ENCODE measurements at places on chromosomes 7 and 10. TPM values are rescaled to one million over a fixed set of nuclear protein-coding genes. Genes with fewer than 3 reads are reported as not detected.

NACAD gene
- 3.2 TPM for total RNA-seq

GRCh38 chr10:13102002-13102794 is 2.2 kb downstream of the OPTN start:
- no peak for DNase-seq

DNA sequence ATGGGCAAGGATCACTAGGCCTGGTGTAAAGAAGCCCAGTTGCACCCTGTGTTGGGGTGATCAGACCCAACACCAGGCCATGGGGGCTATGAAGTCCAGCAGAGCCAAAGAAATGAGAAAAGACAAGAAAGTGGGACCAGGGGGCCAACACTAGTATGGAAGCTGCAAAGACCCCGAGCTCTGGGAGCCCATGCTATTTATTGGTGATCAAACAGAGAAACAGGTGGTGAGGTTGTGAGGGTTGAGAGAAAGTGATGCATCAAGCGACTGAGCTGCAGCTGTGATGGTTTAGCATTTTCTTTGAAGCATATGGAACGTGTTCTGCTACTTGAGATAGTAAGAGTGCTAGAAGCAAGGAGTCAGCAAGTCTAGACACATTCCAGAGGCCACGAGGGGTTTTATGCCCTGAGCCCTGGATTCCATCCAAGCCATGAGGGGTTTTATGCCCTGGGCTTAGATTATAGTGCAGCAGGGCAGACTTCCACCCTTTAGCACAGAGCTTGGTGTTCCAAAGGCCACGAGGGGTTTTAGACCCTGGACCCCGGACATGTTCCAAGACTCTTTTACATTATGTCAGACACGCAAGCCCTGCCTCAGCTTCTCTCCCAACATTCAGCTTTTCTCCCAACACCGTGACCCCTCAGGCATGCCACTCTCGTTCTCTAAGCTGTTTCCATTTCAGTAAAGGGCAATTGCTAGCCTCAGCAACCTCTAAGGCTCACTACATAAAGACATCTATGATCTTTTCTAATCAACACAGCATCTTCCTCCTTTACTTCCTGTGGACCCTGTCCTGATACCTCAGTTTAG is 43.1 kb upstream of the GPAM start:
- no peak for DNase-seq

GRCh38 chr7:12391922-12392615 is 11.6 kb downstream of the VWDE start:
- no peak for DNase-seq

DNA sequence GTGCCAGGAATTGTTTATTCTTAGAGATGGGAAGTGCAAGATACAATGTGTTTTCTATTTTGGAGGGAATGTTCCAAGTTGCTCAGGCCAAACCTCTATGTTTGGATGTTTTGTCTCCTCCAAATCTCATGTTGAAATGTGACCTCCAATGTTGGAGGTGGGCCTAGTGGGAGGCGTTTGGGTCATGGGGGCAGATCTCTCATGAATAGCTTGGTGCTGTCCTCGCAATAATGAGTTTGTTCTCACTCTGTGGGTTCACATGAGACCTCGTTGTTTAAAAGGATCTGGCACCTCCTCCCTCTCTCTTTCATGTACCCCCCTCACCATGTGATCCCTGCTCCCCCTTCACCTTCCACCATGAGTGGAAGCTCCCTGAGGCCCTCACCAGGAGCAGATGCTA is 8.3 kb upstream of the GDF10 start:
- DNase-seq = no peak

CROT gene
- 23.9 TPM for total RNA-seq

- peak; percentile 32 for DNase-seq
Observed at GRCh38 chr10:119688033-119688508, 36.9 kb downstream of the BAG3 start.

GRCh38 chr7:2301511-2301863 is 12.8 kb downstream of the SNX8 start:
- DNase-seq = peak; percentile 66

DNA sequence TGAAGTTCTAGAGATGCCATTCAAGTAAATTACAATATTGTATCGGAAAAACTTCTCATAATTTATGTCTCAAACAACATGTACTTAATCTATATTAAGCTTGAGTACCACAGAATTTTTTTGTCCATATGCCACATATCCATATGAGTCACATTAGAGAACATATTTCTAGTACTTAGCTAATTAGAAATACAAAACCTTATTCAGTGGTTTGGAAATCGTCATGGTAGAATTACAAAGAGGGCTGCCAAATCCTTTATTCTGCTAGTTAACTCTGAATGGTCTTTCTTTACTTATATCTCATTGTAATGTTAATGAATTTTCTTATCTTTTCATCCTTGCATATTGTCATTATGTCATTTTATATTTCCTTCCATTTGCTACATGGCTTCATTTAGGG is 9.0 kb upstream of the VIM start:
- DNase-seq = peak; percentile 46

Measured in M059J (cell line).